ENCODE measurements at places on chromosomes 2 and 18.

- DNase-seq: no peak
These were observed 15.7 kb downstream of the GRHL1 start for GRCh38 chr2:9967053-9967775.

GRCh38 chr2:60717691-60718090, 38.4 kb upstream of the PAPOLG start:
- DNase-seq: no peak

DNA sequence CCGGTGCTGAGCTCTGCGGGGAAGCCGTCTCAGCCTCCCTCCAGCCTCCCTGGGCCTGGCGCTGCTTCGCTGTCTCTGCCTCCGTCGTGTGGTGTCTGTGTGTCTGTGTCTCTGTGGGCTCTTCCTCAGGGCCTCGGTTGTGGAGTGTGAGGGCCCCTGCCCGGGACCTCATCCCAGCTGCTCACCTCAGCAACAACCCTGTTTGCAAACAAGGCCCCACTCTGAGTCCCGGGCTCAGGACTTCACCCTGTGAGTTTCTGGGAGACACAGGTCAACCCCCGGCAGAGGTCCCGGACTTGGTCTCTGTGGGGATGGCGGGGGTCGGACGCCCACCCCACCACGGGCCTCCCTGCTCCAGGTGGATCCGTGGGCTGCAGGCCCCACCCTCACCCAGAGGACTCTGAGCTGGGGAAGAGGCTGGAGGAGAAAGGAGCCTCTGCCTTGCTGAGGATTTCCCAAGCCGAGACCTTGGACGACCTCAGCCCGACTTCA, 127.4 kb upstream of the CTDP1 start:
- DNase-seq: no peak

DNA sequence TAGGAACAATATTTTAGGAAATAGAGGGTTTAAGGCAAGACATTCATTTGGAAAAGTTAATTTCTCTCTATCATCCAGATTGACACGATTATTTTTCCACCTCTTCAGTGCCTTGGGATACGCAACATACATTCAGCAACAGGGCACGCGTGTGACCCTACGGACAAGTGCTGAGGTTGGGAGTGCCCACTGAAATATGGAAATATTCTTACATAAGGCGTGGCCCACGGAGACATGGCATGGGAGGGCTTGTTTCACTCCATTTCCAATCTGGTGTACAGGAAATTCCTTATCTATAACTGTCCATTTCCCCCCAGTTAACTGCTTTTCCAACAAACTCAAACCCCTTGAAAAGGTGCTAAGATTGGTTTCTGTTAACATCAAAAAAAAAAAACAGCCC, 20.9 kb upstream of the KIDINS220 start:
- DNase-seq: no peak

- no peak for DNase-seq
These were observed 184.3 kb downstream of the UBE2E3 start for GRCh38 chr2:181164699-181165098.

- no peak for DNase-seq
These were observed 427.1 kb upstream of the CNTNAP5 start for GRCh38 chr2:123597988-123598387.

DNA sequence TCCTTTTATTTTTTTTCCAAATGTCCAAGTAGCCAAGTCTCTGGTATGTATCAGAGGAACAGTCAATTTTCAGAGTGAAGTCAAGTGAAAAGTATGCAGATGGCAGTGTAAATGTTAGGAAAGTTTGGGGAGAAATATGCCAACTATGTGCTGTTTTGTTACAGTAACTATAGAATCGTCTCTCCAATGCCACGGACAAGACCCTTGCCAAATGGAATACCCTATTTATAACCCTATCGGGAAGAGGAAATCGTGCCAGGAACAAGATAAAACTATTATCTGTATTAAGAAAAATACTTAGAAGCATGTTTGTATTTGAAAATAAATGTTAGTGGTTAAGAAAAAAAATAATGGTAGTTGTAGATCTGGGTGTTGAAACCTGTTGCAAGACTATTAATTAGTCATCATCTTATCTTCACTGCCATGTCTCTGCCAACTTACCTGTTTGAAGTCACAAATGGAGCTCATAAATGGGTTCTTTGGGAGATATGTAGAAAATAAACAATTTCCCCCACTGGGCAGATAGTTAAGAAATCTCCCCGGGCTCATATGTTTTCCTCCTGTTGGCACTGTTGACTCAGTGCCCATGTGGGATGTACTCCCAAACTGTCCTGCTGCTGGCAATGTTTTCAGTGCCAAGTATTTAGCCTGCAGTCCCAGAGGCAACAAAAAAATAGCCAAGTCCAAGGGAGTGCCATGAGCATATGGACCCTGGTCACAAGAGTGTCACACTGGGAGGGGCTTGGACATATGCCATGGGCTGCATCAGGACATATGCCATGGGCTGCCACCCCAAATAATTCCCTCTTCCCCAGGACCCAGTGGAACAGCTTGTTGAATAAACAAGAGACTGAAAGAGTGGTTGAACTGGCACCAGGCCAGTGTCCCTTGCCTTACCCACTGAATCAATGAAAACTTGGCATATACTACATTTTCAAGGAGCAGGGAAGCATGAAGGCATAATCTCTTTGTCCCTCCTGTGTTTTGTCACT, 366.9 kb downstream of the OSR1 start:
- DNase-seq: no peak

- DNase-seq: no peak
These were observed 73.0 kb upstream of the YWHAQ start for GRCh38 chr2:9703701-9704221.

GRCh38 chr2:113407446-113408099, 29.9 kb upstream of the ZNG1B start:
- no peak for DNase-seq

- no peak for DNase-seq
These were observed 94.2 kb downstream of the ACSL3 start for GRCh38 chr2:222955008-222955407.

DNA sequence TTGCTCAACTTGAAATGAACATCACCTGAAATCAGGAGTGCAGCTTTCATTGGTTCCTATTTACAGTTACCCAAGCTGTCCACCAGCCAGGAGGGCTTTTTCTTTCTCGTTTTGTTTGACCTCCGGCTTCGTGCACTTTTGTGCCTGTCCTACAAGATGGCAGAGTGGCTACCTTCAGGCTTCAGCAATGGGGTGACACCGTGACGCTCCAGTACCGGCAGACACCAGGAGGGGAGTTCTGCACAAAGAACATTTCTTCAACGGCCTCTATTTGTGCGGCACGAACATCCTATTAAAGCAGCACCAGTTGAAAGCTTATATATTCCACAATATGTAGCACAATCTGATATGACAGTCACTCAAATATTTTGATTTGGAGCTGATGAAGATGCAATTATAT, 18.3 kb downstream of the RNASEH1 start:
- no peak for DNase-seq

DNA sequence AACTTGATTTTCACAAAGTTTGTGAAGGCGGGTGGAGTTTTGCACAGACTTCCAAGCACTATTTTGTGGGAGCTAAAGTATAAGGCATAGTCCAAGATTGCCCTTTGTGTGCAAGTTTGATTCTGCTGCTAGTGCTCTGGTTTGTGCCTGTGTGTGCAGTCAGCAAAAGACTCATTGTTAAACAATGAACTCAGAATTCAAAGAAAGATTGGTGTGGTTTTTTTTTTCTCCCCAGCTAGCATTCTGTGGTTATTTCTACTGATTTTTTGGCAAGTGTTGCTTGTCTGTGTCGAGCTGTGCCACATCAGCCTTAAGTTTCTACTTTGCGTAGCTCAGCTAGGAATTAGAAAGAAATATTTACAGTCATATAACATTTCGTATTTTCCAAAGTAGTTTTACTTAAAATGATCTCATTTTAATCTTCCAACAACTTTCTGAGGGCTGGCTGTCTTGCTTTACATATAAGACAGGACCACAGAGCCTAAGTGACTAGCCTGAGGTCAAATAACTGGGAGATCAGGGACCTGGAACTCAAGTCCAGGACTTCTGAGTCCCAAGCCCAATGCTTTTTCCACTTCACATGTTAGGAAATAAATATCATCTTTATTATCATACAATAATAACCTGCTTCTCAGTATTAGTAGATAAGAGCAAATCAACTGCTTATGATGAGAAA, 69.8 kb downstream of the BABAM2 start:
- no peak for DNase-seq

DNA sequence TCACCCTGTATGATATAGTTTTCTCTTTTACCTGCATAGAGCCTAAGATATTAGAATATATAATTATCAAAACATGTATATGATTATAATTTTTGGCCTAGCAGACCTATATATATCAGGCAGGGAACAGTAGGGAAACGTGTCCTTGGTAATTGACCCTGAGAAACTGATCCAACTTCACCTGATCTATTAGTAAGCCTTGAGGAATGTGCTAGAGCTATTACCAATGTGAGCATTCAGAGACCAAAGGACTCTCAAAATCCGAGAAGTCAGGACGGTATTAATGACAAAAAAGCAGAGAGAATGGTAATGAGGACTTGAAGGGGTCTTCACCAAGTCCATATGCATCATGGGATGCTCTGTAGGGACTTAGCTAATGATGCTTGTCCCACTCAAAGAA, 571.9 kb downstream of the CPS1 start:
- no peak for DNase-seq
